ENCODE measurements at places on chromosomes 4 and X.

GRCh38 chr4:45539142-45539814 lies 584.6 kb downstream of the GABRG1 start:
- no peak for DNase-seq

GRCh38 chr4:96642490-96642889 lies 802.6 kb downstream of the PDHA2 start:
- DNase-seq = no peak

- no peak for DNase-seq
These were observed 80.1 kb downstream of the FAM184B start for GRCh38 chr4:17701138-17701839.

DNA sequence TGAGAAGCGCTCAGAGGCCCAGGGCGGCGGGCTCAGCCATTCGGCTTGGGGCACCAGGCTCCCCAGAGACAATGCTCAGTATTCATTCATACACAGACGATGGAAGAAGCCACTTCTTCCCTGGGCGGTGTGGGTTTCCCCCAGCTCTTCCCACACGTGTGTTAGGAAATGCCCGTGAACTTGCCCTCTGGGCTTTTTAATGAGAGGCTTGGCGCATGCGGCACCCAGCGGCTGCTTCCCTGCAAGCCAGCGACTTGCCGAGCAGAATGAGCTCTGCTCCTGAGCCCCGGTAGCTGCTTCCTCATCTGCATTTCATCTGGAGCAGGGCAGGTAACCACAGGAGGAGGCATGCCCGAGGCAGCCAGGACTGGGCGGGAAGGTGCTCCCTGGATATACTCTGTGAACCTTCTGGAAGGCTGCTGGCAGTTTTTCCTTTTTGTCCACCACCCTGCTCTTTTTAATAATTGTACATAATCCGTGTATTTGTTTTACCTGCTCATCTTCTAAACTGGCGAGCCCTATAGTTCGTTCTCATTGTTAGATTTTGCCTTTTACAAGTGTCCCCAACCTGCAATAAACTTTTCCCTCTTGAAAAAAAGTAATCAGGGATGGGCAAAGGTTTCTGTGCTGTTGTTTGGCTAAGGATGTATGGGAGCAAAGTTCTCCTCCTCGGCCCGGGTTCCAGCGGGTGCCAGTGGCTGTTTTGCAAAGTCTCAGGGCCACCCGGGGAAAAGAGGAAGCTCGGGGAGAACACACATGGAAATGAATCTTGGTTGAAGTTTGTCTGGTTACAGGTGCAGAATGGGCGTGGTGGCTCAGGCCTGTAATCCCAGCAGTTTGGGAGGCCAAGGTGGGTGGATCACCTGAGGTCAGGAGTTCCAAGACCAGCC lies 178.8 kb downstream of the DCLK2 start:
- DNase-seq = no peak

- no peak for DNase-seq
These were observed 79.8 kb upstream of the ADGRA3 start for GRCh38 chr4:22595684-22596083.

GRCh38 chr4:108611365-108611764 lies 9.0 kb upstream of the RPL34 start:
- DNase-seq = no peak

DNA sequence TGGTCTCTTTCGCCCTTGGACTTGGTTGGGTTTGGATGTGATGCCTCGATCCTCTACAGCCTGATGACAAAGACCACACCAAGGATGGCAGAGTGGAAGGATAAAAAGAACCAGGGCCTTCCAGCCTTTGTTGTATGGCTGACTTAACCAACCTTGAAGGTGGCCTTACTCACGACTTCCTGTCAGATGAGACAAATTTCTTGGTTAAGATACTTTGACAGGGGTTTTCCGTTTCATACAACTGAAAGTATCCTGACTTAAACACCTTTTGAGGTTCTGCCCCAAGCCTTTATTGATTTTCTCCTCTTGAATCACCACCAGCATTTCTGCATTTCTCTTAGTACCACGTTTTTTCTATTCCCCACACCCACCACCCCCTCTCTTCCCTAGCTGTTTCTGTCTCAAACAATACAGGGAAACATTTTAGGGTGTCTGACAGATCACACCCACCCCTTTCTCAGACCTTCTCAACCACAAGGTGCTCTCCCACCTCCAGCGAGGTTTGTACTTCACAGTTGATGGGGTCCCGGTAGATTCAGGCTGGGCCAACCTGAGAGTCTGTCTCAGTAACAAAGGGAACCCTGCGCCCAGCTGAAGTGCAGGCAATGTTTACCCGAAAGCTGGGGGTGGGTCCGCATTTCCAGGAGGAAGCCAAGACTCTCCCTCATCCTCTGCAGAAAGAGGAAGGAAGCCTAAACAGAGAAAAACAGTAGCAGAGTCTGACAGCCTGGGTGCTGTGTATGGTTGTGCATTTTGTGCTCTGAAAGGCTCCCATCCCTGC lies 5.0 kb upstream of the TSPAN5 start:
- peak; percentile 62 for DNase-seq

GRCh38 chr4:78949735-78950134 lies 10.5 kb upstream of the PAQR3 start:
- no peak for DNase-seq

DNA sequence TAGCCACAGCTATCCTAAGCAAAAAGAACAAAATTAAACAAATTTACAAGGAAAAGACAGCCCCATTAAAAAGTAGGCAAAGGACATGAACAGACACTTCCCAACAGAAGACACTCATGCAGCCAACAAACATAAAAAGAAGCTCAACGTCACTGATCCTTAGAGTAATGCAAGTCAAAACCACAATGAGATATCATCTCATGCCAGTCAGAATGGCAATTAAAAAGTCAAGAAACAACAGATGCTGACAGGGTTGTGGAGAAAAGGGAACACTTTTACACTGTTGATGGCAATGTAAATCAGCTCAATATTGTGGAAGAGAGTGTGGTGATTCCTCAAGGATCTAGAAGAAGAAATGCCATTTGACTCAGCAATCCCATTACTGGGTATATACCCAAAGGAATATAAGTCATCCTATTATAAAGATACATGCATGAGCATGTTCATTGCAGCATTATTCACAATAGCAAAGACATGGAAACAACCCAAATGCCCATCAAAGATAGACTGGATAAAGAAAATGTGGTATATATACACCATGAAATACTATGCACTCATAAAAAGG lies 163.0 kb upstream of the TET2 start:
- DNase-seq = no peak

DNA sequence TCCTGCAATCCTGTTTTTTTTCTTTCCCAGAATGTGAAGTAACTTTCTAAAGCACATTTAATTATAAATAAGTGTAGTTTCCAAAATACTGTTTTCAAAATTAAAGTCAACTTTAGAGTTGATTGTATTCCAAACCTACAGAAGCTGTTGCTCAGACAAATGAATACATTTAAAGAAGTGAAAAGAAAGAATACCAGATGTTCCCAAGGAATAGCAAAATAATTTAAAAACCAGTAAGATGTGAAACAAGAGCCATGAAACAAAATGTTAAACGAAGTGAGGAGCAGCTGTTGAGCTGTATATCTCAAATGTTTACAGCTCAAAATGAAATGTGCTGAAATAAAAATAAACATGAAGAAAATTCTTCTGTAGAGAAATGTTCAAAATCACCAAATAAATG lies 627.4 kb upstream of the NDST4 start:
- DNase-seq = no peak

- DNase-seq = no peak
These were observed 191.4 kb downstream of the TSPAN5 start for GRCh38 chr4:98466868-98467599.

DNA sequence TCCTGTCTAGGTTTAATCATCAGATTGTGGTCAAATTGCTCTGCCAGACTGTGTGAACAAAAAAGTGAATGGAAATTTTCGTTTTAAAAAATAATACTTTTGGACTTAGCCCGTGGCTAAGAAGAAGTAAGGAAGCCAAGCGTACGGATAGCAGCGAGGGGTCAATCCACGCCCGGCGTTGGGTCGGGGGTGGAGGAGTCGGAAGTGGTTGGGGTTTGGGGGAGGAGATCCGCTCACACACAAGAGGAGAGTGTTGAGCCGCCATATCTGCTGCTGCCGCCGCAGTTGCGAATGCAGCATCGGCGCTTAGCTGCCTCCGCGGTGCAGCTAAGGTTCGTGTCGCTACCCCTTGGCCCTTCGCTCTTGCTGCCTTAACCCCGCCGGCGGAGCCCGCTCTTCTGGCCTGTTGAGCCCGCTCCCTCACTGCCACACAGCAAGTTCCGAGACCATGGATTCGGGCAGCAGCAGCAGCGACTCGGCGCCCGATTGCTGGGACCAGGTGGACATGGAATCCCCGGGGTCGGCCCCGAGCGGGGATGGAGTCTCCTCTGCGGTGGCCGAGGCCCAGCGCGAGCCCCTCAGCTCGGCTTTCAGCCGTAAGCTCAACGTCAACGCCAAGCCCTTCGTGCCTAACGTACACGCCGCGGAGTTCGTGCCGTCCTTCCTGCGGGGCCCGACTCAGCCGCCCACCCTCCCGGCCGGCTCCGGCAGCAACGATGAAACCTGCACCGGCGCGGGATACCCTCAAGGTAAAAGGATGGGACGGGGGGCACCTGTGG lies at the start of gene GSPT2:
Gene GSPT2 (plus strand): TSS at position 264 of the 779 bp plus-strand sequence. CDS start 185 bp downstream, at position 449.
- DNase-seq = peak; percentile 35

GRCh38 chrX:74286950-74287740 lies 16.8 kb upstream of the ZCCHC13 start:
- DNase-seq = no peak

GRCh38 chr4:81528200-81528599 lies 56.5 kb upstream of the RASGEF1B start:
- DNase-seq = no peak

DNA sequence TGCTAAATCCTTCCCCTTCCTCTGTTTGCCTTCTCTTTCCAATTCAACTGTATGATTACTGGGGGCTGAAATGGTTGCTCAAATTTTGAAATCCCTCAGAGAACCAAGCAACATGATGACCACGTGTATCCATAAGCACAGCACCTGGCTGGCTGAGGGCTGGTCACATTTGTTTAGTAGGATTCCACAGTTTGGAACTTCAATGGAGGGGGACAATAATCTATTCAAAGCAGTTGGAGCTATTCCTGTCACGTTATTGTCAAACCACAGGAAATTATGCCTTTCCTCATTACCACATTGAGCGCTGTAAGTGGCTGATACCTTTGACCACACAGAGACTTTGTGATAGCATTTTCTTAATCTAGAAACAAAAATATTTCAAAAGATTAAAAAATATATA lies 7.0 kb downstream of the TMSB4X start:
- DNase-seq = no peak
